Erythroblast (primary cell): ENCODE measurements at places on chromosomes 1 and 21.

GRCh38 chr21:32537569-32537881 lies 47.8 kb downstream of the TCP10L start:
- no peak for DNase-seq

GRCh38 chr1:194734970-194735369 lies 1548.6 kb upstream of the B3GALT2 start:
- no peak for DNase-seq

DNA sequence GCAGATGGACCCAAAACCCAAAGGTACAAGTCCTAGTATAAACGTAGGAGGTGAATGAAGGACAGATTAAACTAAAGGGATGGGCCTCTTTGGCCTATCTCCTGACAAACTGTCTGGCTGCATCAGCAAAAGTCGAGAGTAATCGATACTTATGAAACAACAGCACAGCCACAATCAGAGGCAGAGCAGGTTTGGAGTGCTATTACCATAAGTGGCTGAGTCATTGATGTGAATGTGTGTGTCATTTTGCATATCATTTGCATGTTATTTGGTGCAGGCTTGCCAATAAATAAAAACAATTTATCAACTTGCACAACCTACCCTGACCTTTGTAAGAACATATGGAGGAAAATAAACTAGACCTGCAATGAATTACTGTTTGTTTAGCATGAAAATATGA lies 283.1 kb downstream of the NUF2 start:
- DNase-seq = no peak

DNA sequence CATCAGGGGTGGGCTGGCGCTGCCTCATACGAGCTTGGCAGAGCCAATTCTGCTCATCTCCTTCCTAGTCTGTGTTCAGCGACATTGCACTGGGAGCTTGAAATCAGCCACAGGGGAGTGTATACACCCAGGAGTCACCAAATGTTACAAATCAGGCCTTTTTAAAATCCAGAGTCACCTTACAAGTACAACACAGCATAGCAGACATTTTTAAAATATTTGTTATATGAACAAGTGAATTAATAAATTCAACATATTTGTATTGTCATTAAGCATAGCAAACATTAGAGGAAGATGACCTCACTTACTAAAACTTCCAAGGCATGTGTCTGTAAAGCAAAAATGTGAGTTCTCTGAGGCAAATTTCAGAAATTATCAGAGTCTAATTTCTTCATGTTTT lies 210.0 kb downstream of the HLX start:
- no peak for DNase-seq

DNA sequence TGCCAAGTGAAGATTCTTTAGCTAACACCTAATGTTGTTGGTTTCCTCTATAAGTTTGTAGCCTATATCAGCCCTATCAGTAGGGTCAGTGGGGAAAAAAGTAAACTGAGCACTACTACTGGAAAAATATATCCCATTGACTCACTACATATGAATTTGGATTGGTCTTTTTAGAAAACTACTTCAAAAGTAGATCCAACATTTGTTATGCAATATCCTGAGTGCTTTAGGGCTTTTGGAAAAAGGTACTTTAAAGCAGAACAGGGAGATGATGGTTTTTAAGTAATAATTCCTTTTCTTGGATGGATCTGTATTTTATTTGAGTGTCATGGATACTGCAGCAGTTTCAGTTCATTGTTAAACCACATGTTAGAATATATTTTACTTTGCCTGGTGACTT lies 7.1 kb downstream of the C1orf21 start:
- DNase-seq = no peak

GRCh38 chr1:42167611-42168390 lies 3.3 kb upstream of the GUCA2A start:
- no peak for DNase-seq

DNA sequence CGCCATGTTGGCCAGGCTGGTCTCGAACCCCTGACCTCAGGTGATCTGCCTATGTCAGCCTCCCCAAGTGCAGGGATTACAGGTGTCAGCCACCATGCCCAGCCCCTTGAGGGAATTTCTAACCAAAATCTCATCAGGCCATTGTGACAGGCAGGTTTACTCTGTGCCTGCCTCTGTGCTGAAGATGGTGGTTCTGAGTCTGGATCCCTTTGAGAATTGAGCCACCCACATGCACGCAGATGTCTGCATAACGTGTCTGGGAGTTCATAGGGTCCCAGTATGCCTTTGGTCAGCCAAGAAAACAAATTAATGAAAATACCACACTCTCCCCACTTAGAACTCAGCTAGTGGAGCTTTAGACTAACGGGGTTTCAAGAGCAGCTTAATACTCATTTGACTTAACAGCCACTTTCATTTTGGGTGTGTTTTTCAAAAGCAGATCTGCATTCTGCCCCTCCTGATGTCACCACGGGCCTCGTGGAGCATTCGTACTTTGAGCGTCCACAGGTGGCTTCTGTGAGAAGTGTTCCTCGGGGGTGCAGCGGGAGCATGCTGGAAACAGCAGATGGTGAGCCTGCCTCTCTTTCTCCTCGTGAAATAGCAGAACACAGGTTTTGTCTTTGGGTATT lies 45.3 kb downstream of the DIP2A start:
- no peak for DNase-seq

GRCh38 chr1:115113766-115114165 lies 24.5 kb upstream of the TSPAN2 start:
- no peak for DNase-seq

DNA sequence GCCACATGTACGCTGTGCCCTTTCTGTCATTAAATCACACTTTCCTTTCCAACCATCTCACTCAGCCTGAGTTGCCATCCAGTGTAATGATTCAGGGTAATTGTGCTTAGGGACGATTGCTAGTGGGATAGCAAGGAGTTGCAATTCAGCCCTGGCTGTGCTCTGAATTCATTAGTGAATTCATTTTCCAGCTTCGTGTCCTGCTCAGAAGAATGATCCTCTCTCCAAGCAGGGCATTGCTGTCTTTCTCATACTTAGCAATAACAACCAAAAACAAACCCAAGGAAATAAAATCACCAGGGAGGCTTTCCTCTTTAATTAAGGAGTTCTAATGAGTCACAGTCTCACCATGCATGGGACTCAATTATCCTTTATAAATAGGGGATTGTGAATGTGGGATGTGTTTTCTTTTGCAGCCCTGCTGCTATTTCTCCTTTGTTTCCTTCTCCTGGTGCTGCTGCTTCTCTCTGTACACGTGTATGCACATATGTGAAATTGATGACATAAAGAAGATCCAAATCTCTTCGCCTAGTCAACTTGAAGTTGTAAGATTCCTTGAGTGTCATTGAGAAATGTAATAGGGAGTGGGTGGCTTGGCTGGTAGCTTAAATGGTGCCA lies 167.0 kb downstream of the TSEN15 start:
- DNase-seq = no peak

DNA sequence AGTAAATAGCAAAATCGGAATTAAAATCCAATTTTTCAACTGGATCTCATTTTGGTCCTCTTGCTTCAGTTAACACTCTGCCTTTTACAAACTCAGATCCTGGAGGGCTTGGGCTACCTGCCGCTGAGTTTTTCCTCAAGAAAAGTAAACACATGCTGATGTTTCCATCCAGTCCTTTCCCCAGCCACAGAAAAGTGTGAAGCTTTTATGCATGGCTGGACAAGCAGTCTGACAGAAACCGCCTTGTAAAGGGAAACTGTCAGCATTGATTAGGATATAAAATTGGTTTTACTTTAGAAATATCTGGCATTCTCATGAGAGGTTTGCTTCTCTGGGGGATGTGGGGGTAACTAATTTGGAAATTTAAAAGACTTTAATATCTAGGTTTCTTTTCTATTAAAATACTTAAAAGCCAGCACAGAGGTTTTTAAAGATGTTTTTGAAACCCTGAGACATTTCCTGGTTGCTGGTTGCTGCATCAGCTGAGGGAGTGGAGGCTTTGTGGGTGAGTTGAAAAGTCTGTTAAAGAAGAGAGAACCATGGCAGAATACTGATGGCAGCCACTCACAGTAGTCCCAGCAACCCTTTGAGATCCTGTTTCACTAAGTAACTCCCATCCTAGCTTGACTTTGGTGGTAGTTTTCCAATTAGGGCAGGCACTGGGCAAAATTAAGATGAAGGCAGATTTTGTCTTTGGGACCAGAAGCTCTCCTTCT lies 238.3 kb downstream of the PAPPA2 start:
- no peak for DNase-seq

- DNase-seq = no peak
These were observed 304.3 kb upstream of the PLD5 start for GRCh38 chr1:242828828-242829227.

- peak; percentile 21 for DNase-seq
These were observed 341.0 kb upstream of the NEGR1 start for GRCh38 chr1:72623299-72623708.

- DNase-seq = peak; percentile 14
These were observed 3.5 kb downstream of the NBL1 start for GRCh38 chr1:19647643-19648042.
